ENCODE measurements at places on chromosomes 13 and 19.

DNA sequence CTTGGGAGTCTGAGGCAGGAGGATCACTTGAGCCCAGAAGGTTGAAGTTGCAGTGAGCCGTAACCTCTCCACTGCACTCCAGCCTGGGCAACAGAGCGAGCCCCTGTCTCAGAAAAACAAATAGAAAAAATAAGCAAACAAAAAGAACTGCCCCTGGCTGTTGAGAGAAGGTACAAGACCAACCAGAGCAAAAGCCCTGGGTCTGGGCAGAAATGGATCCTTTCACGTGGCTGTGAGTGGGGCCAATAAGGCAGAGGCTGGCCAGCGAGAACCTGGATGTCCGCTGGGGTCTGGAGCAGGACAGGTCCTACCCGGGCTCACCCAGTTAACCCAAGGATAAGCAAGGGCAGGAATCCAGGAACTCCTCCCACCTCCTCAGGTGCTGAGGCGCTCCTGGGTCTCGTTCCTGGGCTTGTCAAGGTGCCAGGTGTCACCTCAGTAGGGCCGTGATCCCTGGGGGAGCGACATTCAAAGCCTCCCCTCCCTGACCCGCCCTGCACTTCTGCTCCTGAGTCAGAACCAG is 4.7 kb upstream of the SLC5A5 start:
- no peak for DNase-seq

GRCh38 chr19:20237773-20238623 is 71.0 kb downstream of the ZNF486 start:
- DNase-seq: peak; percentile 86

DNA sequence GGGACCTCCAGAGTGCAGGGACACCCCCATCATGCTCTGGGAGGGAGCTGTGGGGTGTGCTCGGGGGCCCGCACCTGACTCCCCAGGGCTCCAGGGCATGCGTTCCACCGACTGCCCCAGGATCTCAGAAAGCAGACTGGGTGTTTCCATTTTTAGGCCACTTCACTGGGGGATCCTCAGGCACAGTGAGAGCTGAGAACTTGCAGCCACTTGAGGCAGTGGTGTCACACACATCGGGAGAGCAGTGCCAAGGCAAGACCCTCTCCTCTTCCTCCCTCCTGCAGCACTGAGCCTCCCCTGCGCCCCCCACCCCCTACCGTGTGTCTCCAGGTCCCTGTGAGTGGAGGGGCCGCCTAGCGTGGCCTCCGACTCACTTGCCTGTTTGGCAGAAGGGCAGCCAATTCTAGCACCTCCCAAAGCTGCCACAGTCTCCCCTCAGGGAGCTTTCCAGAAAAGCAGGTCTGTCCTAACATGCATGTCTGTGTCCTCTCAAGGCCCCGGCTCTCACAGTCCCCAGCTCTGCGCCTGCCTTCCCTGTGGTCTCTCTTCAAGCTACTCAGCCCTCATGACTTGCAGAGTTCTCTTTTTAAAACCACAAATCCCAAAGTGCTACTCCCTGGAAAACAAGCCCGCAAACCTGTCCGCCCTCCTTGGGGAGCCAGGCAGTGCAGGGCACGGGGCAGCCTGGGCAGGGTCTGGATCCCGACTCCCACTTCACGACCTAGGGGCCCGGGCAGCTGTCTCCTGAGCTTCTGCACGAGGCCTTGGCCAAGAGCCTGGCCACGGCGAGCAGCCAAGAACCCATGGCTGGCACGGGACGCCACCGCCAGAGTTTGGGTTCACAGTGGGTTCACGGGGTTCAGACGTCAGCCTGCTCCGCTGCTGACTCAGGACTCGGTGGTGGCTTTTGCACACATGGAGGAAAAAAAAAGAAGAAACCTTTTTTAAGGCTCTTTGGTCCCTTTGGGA is 94.1 kb downstream of the STK24 start:
- no peak for DNase-seq

- DNase-seq: no peak
Observed at GRCh38 chr13:107447591-107447990, 767.7 kb downstream of the LIG4 start.

DNA sequence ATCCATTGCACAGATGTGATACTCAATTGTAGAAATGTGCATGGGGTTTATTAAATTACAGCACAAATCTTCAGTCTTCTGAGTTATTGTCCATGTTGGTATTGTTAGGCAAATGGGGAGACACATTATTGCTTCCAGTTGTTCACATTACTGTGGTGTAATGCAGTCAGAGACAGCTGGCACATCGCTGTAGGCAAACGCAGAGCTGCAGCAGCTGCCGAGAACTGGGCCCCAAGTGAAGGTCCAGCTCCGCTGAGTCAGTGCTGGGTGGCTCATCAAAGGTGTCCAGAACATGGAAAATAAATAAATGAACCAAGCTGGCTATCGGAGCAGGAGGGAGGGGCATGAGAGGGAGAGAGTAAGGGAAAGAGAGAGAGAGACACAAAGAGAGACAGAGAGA is 299.1 kb upstream of the OBI1 start:
- DNase-seq: no peak

DNA sequence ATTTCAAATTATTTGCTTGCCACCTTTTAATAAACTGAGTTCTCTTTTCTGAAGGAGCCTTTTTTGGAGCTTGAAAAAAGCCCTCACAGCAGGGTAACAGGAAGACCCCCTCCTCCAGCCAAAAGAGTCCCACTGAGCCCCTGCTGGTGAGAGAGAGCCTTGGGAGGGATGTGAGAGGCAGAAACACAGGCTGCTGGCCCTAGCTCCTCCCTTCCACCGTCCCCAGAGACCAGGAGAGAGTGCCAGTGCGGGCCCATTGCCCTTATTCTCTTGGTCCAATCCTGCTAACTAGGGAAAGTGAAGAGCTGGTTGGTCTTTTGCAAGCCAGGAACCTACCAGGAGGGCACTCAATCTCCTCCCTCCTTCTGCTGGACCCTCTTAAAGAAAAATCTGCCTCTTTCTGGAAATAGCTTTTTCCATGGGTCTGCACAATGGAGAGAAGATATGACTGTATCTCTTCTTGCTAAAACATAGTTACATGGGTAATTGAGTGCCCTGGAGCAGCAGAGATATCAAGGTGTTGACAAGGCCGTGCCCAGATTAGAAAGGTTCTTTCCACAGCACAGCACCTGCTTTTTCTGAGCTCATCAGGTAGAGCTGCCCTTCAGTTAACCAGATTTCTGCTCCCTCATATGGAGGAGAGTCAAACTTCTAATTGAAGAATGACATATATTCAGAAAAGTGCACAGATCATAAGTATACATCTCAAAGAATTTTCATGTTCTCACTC is 113.9 kb downstream of the LRCH1 start:
- no peak for DNase-seq

DNA sequence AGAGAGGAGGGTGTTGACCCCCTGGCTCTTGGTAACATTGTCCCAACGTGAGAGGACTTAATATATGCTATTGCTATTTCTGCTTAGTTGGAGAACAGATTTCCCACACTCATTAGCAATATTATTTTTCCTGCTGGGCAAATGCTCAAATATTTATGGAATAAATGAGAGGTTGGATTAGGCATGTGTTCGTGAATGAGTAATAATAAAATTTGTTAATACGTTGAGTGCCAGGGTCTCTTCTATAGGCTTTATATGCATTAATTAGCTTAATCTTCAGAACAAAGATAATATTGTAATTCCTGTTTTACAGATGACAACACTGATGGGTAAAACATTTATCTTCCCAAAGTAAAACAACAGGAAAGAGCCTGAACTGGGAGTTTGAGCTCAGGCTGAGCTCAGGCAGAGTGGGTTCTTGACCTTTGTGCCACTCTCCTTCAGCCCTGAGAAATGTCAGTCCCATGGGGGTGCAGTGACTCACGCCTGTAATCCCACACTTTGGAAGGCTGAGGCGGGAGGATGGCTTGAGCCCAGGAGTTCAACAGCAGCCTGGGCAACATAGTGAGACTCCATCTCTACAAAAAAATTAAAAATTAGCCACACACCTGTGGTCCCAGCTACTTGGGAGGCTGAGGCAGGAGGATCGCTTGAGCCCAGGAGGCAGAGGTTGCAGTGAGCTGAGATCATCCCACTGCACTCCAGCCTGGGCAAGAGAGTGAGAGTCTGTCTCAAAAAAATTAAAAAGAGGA is 1.2 kb downstream of the ZNF233 start:
- no peak for DNase-seq

- DNase-seq: peak; percentile 94
Observed at GRCh38 chr13:30112602-30113435, 194.5 kb downstream of the KATNAL1 start.

- peak; percentile 8 for DNase-seq
Observed at GRCh38 chr13:110944121-110944967, 29.5 kb upstream of the ANKRD10 start.

- peak; percentile 90 for DNase-seq
Observed at GRCh38 chr13:46369506-46370277, 17.4 kb downstream of the RUBCNL start.

- no peak for DNase-seq
Observed at GRCh38 chr13:27022571-27023311, 148.9 kb downstream of the USP12 start.

DNA sequence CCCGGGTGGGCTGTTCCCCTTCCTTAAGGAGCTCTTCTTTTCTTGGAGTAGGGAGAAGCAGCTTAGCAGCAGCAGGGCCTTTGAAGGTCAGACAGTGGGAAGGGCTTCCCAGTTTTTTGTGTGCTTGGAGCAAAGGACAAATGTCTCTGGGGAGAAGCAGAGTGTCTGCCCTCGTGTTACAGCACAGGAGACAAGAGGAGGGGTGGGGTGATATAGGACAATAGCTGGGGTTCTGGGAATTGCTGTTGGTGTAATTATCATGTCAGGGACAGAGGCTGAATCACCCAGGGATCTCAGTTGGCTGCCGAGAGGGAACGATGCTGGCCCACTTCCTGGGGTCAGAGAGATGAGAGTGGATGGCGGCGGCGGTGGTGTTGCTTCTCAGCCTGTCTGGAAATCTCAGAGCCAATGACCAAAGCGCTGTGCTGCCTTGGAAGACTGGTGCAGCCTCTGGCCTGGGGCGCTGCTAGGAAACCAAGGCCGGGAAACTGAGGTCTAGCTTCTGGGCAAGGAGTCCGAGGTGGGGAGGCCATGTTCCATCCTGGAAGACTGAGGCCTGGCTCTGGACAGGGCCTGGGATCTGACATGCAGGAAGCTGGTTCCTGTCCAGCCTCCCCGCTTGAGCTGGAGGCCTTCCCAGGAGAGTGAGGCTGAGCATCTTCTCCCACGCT is 1.2 kb downstream of the INAFM1 start:
- no peak for DNase-seq

- no peak for DNase-seq
Observed at GRCh38 chr19:55283548-55284377, at the start of gene BRSK1. Gene BRSK1, plus strand, starts transcription at chr19:55283997. Its CDS starts 446 bp downstream, at chr19:55284443.

- DNase-seq: peak; percentile 63
Observed at GRCh38 chr19:18340190-18340989, at the start of gene PGPEP1. Gene PGPEP1, plus strand, starts transcription at chr19:18340598. Its CDS starts 84 bp downstream, at chr19:18340682.

DNA sequence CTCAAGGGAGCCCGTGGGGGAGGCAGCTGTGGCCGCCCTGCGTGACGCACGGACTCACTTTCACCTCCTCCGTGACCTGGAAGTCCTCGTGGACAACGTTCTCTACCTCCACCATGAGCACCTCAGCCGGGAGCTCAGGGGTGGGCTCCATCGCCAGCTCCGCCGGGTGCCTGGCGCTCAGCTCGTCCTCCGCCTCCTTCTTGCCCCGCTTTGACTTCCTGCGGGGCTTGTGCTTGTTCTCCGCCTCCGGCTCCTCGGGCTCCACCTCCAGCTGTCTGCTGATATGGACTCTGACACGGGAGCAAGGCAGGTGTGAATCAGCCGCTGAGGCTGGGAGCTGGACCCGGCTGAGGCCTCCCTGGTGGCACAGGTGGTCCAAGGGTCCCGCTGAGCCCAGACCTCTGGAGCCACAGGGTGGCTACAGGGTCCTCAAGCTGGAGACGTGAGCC is 8.2 kb downstream of the LONP1 start:
- DNase-seq: no peak

GRCh38 chr19:51398096-51398704 is 7.8 kb upstream of the C19orf84 start:
- peak; percentile 22 for DNase-seq

- DNase-seq: no peak
Observed at GRCh38 chr19:28428663-28429348, 784.1 kb downstream of the UQCRFS1 start.

GRCh38 chr13:109274188-109274821 is 512.1 kb downstream of the IRS2 start:
- no peak for DNase-seq

DNA sequence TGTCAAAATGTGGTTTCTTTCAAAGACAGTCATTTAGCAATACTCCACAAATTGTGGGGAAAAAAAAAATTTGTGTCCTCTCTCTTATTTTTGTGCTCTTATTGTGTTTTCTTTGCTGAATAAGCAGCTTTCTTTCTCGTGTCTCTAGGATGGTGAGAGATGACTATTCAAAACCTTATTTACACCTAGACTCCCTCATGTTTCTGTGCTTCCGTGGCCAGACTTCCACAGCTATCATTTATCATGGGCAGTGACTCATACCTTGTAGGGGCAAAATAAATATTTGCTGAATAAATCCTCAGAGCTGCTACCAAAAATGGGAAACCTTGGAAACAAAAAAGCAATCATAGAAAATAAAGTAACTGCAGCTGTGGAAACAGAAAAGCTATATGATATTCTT is 204.9 kb upstream of the MIR17HG start:
- no peak for DNase-seq

DNA sequence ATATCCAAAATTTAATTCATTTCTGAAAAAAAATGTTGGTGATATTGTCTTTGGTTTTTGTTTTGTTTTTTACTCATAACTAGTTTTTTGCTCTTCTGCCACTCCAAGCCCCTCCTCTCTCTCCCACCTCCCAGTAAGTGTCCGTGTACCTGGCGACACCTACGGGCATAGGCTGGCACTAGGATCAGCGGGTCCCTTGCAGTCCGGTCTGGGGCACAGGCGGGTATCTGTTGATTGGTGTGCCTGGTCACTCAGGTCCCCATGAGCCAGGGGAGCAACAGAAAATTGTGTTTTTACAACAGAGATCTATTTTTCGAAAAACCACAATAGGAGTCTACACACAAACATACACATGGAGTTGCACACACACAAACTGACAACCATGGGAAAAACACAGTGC is 104.8 kb downstream of the ZIC5 start:
- DNase-seq: no peak

GRCh38 chr13:107874456-107874855 is 340.9 kb downstream of the LIG4 start:
- DNase-seq: no peak

- DNase-seq: no peak
Observed at GRCh38 chr19:7346488-7346971, 2.2 kb upstream of the ARHGEF18 start.

- DNase-seq: no peak
Observed at GRCh38 chr13:100838387-100838786, 163.8 kb upstream of the TMTC4 start.

GRCh38 chr13:26053418-26053980 is 1.7 kb upstream of the SHISA2 start:
- no peak for DNase-seq

- no peak for DNase-seq
Observed at GRCh38 chr19:48772503-48772953, 17.2 kb downstream of the FGF21 start.

- no peak for DNase-seq
Observed at GRCh38 chr13:98875146-98875729, 102.6 kb downstream of the DOCK9 start.

- no peak for DNase-seq
Observed at GRCh38 chr13:114099191-114099590, 33.2 kb downstream of the RASA3 start.

GRCh38 chr19:51078731-51079130 is 4.0 kb downstream of the KLK14 start:
- no peak for DNase-seq

- no peak for DNase-seq
Observed at GRCh38 chr19:6686628-6686975, 16.6 kb upstream of the TNFSF14 start.
